ENCODE measurements at places on chromosomes 2 and 18. TPM values are rescaled to one million over a fixed set of nuclear protein-coding genes. Genes with fewer than 3 reads are reported as not detected.

Gene SLC4A5
- total RNA-seq = 1.1 TPM

Gene PTPRM
- total RNA-seq = 102 TPM

Gene GALNT13
- total RNA-seq = not detected

Gene CDK15
- 0.35 TPM for total RNA-seq

Gene HOXD8
- total RNA-seq = 0.16 TPM

Gene ALPP
- not detected for total RNA-seq

Gene PLB1
- 3.0 TPM for total RNA-seq

Gene CD207
- total RNA-seq = 0.41 TPM

Gene DNAH7
- 0.05 TPM for total RNA-seq

Gene FEV
- not detected for total RNA-seq

Gene CFAP65
- total RNA-seq = not detected

All from Right ventricle myocardium inferior (tissue), 1 donor.